ENCODE measurements at places on chromosomes 11 and 22. TPM values are rescaled to one million over a fixed set of nuclear protein-coding genes. Genes with fewer than 3 reads are reported as not detected.

DEFB108B gene
- not detected for total RNA-seq

DNA sequence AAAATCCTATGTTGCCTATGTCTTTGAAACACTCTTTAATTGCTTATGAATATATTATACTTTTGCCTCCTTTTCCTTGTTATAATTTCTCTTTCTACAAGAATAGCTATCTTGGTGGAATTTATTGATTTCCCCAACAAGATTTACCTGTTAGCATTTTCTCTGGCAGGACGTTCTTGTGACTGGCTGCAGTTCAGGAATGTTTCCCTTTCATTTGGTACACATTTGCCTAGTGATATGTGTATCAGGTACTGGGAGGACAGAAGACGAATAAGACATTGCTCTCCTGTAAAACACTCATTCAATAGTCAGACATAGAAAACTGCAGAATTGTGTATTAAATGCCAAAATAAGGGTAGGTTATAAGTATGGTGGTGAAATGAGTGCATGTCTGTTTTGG, 279.9 kb downstream of the FAT3 start:
- no peak for DNase-seq

DNA sequence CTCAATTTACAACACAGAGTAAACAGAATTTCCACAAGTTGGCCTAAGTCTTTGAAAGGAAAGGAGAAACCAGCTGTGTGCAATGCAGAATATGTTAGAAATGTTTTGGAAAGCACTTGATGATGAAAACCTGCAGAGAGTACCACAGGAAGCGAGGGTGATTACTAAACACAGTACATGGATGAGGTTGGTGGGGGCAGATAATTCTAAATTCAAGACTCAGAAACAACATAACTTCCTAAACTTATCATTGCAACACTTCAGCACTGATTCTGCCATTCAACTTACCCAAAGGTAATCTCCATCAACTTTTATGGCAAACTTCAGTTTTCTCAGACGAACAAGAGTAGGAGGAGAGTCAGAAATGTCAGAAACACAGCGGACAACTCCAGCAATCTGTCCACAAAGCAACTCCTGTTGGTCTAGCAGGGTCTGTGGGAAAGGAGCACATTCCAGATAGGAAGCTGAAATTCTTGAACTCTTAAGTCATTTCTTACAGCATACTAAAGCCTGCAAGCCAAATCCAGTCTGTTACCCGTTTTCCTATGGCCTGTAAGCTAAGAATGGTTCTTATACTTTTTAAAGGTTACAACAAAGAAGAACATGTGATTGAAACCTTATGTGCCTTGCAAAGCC, 6.8 kb downstream of the HPS4 start:
- DNase-seq = no peak

RBMXL2 gene
- total RNA-seq = not detected

DNA sequence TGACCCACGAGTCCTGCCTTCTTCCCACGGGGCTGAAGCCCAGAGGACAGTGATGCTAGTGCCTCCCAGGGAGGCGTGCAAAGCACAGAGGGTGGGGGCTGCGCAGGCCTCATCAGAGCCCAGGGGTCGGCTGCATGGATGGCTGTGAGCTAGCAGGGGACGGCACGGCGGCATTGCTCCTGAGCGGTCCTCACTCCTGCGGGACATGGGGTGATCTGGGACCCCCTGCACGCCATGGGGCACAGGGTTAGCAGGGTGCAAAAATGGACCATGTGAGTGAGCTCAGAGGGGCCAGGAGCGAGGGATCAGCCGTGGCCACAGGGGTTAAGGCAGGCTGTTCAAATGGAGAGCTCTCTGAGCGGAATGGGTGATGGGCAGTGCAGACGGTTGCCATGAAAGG, 138.3 kb downstream of the SNX19 start:
- DNase-seq = no peak

CSNK2A3 gene
- total RNA-seq = 0.57 TPM

- DNase-seq = no peak
Observed at GRCh38 chr11:40139066-40139465, 1320.4 kb downstream of the LRRC4C start.

KDM4D gene
- 0.20 TPM for total RNA-seq

DNA sequence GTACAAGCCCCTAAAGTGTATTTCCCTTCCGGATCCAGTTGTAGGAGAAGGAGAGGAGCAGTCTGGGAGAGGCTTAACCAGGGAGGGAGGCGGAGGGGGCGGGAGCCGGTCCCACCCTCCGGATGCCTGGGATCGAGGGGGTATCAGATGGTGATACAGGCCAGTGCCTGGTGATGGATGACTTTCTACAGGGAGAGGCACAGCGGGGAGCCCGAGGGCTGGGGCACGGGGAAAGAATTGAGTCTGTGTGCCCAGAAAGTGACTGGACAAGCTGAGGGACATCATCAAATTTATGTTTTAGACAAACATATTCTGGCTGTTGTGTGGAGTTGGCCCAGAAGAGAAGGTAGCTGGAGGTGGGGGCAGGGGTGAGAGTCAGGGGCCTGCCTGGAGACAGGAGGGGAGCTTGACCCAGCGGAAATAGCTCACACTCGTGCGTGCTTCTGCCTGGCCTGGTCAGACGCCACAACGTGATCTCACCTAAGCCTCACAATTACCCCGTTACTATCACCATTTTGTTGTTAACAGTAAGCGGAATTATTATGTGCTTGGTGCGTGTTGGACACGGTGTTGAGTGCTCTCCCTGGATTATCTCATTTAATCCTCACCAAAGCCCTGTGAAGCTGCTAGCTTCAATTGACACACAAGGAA, 42.4 kb downstream of the AMPD3 start:
- DNase-seq = peak; percentile 17

PGA4 gene
- total RNA-seq = not detected

GRCh38 chr11:2886191-2886894, 768 bp upstream of the CDKN1C start:
- no peak for DNase-seq

GRCh38 chr11:66850588-66851238, 6.2 kb upstream of the LRFN4 start:
- no peak for DNase-seq

SYT9 gene
- total RNA-seq = 0.07 TPM

DNA sequence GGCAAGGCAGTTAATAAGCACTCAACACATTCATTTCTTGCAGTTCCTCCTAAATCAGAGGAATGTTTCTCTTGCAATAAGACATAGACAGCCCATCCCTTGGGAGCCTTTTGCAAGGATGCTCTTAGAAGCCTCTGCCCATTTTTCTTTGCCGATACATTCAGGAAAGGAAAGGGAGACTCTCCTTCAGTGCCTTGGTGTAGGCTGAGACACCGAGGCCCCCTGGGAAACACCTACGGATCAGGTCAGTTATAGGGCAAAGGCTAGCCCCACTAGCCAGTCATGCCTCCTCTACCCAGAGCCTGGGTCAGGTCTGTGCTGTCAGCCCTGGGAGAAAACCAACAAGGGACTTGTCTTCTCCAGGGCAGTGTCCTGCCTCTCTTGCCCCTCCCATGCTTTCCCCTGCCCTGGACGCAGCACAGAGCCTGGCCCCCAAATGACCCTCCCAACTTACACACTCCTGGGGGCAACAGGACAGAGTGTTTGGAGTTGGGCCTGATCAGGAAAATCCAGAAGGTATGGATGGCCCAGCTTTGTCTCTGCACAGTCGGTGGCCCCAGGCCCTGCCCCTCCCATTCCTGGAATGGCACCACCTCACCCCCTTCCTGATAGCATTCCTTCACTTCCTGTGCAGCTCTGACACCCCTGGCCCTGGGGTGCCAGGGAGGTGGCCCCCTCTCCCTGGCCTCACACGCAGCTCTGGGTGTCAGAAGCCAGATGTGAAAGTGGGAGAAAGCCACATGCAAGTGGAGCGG, 18.3 kb downstream of the ANKK1 start:
- DNase-seq = no peak

DNA sequence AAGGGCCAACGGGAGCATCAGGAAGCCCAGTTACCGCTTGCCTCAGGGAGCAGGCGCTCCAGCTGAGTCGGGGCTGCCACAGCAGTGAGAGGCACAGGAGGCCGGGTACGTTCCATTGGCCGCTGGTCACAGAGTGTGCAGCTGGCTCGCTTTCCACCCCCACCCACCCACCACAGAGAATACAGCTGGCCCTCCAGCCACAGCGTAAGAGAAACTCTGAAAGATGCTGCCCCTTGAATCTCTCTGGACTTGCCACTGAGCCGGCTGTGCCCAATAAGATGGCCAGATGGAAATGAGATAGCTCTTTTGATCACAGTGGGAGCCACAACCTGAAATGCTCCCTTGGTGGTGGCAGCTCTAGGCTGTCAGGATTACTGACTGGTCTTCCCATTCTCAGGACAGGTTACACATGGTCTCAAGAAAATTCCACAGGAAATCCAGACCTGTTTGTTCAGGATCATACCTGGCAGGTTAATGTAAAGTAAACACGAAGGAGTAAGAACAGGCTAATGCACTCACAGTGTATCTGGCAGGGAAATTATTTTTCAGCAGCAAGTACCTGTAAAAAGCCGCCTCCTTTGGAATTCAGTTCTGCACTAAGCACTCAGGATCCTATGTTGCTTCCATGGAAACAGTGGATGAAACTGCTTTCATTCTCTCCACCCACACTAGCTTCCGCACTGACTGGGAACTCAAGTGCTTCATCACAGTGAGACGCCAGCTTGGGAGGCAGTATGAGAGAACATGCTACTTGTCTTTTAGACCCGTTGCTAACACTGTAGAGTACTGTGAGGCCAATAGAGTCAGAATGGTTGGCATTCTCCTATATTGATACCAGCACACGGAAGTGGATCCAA, 16.5 kb downstream of the SIAE start:
- no peak for DNase-seq

OR5T2 gene
- total RNA-seq = not detected

GRCh38 chr11:67450796-67451657, 1.5 kb downstream of the GPR152 start:
- DNase-seq = no peak

GRAP2 gene
- 2.1 TPM for total RNA-seq

GRCh38 chr11:122074022-122074421, 42.0 kb downstream of the BLID start:
- DNase-seq = no peak

SVIP gene
- 20.6 TPM for total RNA-seq

GSTT4 gene
- not detected for total RNA-seq

DNA sequence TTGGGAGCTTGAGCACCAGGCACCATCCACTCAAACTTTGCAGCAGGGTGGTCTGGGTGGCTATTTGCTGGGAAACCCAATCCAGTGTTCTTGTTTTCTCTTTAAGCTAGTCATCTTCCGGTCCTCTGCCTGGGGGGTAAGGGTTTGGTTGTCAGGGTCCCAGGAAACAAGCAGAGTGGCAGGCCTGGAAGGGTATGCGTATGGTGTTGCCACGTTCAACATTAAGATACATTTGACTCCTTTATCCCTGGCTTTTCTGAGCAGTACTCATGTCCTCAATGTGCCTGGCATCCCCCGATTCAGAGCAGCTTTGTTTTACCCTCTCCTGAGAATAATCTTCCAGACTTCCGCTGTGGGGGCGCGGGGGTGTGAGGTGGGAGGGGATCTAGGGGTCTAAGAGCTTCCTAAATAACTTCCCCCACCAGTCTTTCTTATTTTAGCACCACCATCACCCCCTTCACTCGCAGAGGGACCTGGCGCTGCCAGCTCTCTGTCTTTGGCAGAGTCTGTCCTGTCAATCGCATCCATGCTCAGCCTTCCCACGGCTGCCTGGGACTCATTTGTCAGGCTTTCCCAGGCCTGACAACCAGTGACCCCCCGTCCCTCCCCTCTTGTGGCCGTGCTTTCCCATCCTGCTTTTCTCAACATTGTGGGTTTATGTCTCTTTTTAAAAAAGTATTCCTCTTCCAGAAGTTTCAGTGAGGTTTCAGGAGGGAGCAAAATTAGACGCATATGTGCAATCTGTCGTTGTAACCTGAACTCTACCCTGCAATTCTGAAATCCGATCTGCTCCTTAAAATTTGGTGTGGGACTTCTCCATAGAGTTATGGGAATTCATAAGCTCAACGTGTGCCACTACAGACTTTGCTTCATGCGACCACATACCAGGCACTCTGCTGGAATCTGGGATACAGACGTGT, 27.0 kb upstream of the RBFOX2 start:
- DNase-seq = no peak

- no peak for DNase-seq
Observed at GRCh38 chr11:106397787-106398501, 320.5 kb downstream of the AASDHPPT start.

GRCh38 chr22:44691796-44692661, 10.0 kb upstream of the PRR5 start:
- DNase-seq = no peak

- DNase-seq = no peak
Observed at GRCh38 chr11:43367382-43368178, 8.9 kb downstream of the TTC17 start.

- DNase-seq = peak; percentile 99
Observed at GRCh38 chr22:38935023-38935422, 22.4 kb upstream of the APOBEC3A start.

COPB1 gene
- total RNA-seq = 95.2 TPM

DNA sequence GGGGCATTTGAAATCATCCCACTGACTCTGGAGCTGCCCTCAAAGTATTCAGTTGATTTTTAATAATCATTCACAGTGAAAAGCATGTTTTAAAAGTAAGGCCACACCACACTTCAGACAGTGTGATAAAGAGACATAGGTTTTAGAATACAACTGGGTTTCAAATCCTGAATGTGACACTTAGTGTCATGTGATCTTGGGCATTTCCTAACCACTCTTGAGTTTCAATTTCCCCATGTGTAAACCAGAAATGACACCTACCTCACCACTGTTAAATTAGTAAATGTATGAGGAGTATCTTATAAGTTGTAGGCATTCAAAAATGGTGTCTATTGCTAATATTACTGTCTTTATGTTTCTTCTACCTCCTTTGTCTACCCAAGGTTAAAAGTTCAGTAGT, 5.4 kb downstream of the TMEM123 start:
- no peak for DNase-seq

DNA sequence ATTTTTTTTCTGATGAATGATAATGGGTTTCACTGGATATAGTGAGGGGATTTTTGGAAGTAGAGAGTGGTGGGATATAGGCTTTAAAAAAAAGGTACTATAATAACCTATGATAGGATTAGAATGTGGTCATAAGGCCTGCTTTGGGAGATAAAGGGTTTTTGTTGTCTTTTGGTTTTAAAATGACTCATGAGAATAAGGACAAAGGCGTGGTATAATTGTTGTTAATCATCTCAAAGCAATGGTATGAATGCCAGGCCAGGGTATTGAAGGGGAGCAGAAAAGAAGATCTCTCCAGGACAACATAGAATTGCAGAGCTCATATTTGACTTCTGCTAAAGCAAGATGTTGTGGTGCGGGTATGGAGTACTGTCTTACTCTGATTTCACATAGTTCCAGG, 579.4 kb downstream of the JRKL start:
- no peak for DNase-seq

TOM1 gene
- total RNA-seq = 60.3 TPM

FERMT3 gene
- 16.6 TPM for total RNA-seq

DNA sequence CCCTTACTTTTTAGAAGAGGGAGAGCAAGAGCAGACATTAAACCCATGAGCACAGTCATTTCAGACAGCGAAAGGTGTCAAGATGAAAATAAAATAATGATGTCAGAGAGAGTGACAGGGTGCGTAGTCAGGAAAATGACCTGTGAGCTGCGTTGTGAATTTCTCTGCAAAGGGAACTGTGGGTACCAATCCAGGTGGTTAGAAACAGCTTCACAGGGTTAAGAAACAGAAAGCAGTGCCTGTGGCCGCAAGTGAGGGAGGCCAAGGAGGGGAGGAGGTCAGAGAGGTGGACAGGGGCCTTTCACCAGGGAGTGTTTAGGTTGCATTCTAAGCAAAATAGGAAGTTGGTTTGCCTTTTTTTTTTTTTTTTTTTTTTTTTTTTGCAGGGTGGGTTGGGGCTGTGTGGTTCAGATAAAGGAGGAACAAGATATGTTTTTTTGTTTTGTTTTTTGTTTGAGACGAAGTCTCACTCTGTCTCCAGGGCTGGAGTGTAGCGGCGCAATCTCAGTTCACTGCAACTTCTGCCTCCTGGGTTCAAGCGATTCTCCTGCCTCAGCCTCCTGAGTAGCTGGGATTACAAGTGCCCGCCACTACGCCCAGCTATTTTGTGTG, 7.9 kb downstream of the TIGD3 start:
- no peak for DNase-seq

Measured in colonic mucosa (tissue), 4 donors.